ENCODE measurements at places on chromosomes 1 and 21. TPM values are rescaled to one million over a fixed set of nuclear protein-coding genes. Genes with fewer than 3 reads are reported as not detected.

Gene GPATCH2
- total RNA-seq = 14.2 TPM

Gene C1QA
- total RNA-seq = not detected

Gene OR10J1
- not detected for total RNA-seq

Gene LHX8
- not detected for total RNA-seq

Gene KRTAP10-10
- not detected for total RNA-seq

Gene CD2
- not detected for total RNA-seq

Gene TNFRSF8
- not detected for total RNA-seq

Gene TRIM67
- 0.06 TPM for total RNA-seq

Gene OR2M2
- not detected for total RNA-seq

Gene PAPPA2
- total RNA-seq = not detected

DNA sequence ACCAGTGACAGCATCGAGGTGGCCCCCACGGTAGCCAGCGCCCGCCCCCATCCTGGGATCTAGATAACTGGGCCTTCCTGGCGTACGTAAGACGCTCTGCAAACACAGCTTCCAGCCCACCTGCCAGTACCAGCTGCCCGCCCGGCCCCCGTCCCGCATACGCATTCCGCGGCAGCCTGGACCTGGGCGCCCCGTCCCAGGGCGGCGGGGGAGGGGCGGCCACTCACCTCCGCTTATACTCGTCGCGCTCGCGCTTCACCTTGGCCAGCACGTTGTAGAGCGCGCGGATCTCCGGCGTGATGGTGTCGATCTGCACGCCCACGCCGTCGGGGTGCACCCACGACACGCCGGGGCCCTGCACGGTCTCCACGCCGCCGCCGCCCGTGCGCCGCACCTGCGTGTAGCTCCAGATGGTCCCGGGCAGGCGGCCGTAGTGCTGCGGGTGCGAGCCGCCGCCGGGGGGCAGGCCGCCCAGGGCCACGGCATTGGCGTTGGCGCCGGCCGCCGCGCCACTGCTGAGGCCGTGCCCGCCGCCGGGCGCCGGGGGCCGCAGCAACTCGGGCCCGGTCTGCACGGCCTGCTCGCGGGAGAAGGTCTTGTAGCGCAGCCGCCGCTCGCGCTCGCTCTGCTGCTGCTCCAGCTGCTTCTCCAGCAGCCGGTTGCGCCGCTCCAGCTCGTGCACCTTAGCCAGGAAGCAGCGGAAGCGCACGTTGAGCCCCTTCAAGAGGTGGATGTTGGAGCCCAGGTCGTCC, 859 bp downstream of the IFFO2 start:
- H3K27me3 ChIP-seq = no peaks in the 10 kb centered on the region
- peaks cover 26% of the 10 kb centered on the region for H3K4me1 ChIP-seq
- H3K27ac ChIP-seq = no peak overlapping the region
- H3K4me3 ChIP-seq = peak overlapping the region; percentile 80
- peak; percentile 60 for DNase-seq

GRCh38 chr1:118128761-118129160, 56.3 kb downstream of the SPAG17 start:
- no peaks in the 10 kb centered on the region for H3K36me3 ChIP-seq
- DNase-seq = no peak
- H3K4me1 ChIP-seq = no peaks in the 10 kb centered on the region
- H3K4me3 ChIP-seq = no peak overlapping the region

- H3K27me3 ChIP-seq = no peaks in the 10 kb centered on the region
- no peaks in the 10 kb centered on the region for H3K4me1 ChIP-seq
- DNase-seq = no peak
- H3K27ac ChIP-seq = no peak overlapping the region
Measured at GRCh38 chr1:58629031-58629462, 52.0 kb upstream of the TACSTD2 start.

DNA sequence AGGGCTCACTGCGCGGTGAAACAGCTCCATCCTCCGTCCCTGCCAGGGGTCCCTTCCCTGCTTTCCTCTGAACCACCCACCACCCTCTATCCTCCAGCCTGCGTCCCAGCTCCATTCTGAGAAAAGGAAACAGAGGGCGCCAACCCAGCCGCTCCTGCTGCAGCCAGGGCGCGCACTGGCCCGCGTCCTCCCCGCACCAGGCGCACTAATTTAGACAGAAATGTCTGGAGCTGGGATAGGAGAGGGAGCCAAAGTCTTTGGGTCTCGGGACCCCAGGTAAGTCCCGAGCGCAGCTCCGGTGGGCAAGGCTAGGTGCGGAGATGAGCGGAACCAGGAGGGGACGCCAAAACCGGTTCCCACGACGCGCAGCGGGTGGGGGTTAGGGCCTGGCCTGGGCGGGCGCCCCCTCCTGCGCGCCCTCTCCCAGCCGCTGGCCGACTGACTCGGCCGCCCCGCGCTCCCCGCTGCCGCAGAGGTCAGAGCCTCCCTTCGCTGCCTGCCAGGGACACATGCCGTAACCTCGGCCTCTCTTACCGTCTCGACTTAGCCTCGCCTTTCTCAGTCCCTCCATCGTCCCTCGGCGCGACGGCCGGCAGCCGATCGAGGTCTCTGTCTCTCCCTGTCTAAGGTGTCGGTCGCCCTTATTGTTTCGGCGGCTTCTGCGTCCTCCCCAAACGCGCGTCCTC, 2.0 kb downstream of the CAMK2N1 start:
- DNase-seq = peak; percentile 7
- peaks cover 10% of the 10 kb centered on the region for H3K4me1 ChIP-seq
- H3K27ac ChIP-seq = no peak overlapping the region
- no peaks in the 10 kb centered on the region for H3K36me3 ChIP-seq
- peaks cover 96% of the 10 kb centered on the region for H3K27me3 ChIP-seq

DNA sequence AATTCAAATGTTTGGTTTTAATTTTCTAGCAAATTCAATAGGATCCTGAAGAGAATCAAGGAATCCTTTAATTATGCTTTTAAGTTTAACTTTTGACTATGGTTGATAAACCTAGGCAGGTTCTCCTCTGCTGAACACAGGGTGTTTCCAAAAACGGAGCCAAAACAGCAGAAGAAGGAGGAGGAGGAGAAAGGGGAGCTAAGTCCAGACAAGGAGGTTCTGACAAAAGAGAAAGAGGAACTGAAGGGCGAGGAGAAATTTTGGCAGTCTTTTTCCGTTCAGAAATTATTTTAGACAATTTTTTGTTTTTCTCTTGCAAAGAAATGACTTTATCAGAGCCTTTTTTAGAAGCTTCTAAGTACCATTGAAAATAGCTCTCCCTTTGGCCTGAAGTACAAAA, 33.2 kb upstream of the FNBP1L start:
- no peaks in the 10 kb centered on the region for H3K27me3 ChIP-seq
- DNase-seq = no peak
- H3K27ac ChIP-seq = no peak overlapping the region
- H3K4me3 ChIP-seq = no peak overlapping the region
- no peaks in the 10 kb centered on the region for H3K4me1 ChIP-seq

GRCh38 chr1:177368255-177368654, 197.5 kb downstream of the BRINP2 start:
- H3K36me3 ChIP-seq = no peaks in the 10 kb centered on the region
- no peaks in the 10 kb centered on the region for H3K4me1 ChIP-seq
- H3K27me3 ChIP-seq = no peaks in the 10 kb centered on the region
- no peak overlapping the region for H3K27ac ChIP-seq
- H3K4me3 ChIP-seq = no peak overlapping the region
- DNase-seq = peak; percentile 73

DNA sequence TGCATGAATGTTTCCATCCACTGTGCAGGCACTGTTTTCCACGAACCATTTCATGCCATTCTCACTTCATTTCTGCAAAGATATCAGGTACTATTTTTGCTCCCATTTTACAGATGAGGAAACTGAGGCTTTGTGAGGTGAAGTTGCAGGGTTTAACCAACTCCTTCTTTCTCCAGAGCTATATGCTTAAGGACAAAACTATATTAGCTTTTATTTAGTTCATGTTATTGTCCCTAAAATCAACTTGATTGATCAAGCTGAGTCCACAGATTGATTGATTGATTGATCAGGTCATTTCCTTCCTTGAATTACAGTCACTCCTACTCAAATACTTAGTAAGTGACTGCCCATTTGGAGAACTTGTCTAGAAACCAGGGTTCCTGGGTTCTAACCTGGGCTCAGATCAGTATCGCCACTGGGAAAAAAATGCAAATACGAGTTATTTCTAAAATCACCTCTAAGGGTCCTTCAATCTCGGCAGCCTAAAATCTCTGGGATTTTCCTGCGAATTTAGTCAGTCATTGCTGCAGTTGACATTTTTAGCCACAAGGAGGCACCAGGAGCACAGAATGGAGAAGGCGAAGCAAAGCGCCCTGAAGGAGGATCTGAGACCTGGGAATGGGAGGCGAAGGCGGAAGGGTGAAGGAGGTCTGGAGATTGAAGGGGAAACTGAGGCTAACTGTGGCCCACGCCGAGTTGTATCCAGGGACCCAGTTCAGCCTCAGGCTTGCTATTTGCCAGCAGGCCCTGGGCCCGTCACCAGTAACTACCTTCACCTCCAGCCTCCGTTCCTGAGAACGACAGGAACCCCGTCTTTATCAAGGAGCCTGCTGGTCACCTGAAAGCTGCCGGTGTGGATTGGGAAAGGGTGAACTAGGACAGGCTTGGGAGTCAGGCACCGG, 14.3 kb upstream of the MUL1 start:
- DNase-seq = peak; percentile 86
- H3K4me1 ChIP-seq = no peaks in the 10 kb centered on the region
- H3K27me3 ChIP-seq = peaks cover 15% of the 10 kb centered on the region
- no peaks in the 10 kb centered on the region for H3K36me3 ChIP-seq
- no peak overlapping the region for H3K4me3 ChIP-seq
- H3K27ac ChIP-seq = no peak overlapping the region

DNA sequence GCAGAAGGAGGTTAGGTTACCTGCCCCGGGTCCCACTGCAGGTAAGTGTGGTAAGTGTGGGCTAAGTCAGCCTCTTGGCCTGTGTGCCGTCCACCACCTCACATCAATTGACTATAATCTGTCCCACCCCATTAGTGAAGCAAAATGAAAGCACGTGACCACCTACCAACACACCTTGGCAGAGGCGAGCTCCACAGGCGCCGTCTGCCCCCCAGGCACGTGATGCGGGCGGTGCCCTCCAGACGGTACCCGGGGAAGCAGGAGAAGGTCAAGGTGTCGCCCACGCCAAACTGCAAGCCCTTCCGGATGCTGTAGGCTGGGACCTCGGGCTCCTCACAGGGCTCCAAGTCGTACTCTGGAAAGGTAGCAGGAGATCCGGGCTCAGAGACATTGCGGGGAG, 149.5 kb upstream of the HMGB4 start:
- H3K27ac ChIP-seq = no peak overlapping the region
- no peak for DNase-seq
- no peaks in the 10 kb centered on the region for H3K27me3 ChIP-seq
- H3K4me1 ChIP-seq = no peaks in the 10 kb centered on the region
- H3K36me3 ChIP-seq = no peaks in the 10 kb centered on the region

DNA sequence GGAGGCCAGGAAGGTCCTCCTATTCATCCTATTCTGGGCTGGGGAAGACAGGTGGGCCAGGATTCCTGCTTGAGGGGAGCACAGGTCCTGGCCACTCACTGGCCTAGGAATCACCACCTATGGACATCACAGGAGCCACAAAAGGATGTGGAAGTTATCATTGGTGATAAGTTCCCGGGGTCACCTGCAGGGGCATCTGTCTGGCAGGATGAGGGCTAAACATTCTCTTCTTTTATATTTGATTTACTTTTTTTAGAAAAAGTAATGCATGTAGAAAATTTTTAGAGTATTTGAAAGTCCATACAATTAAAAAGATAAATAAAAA, 33.2 kb upstream of the KIAA0040 start:
- no peaks in the 10 kb centered on the region for H3K36me3 ChIP-seq
- H3K4me3 ChIP-seq = no peak overlapping the region
- H3K27ac ChIP-seq = no peak overlapping the region
- H3K4me1 ChIP-seq = no peaks in the 10 kb centered on the region
- no peaks in the 10 kb centered on the region for H3K27me3 ChIP-seq

- H3K27me3 ChIP-seq = no peaks in the 10 kb centered on the region
- H3K4me3 ChIP-seq = peak overlapping the region; percentile 26
Measured at GRCh38 chr1:156146769-156147405, 6.5 kb upstream of the SEMA4A start.

GRCh38 chr1:63103682-63104081, 218.7 kb upstream of the FOXD3 start:
- H3K36me3 ChIP-seq = no peaks in the 10 kb centered on the region
- H3K27me3 ChIP-seq = no peaks in the 10 kb centered on the region
- no peak overlapping the region for H3K27ac ChIP-seq
- H3K4me1 ChIP-seq = peaks cover 30% of the 10 kb centered on the region
- H3K4me3 ChIP-seq = no peak overlapping the region

DNA sequence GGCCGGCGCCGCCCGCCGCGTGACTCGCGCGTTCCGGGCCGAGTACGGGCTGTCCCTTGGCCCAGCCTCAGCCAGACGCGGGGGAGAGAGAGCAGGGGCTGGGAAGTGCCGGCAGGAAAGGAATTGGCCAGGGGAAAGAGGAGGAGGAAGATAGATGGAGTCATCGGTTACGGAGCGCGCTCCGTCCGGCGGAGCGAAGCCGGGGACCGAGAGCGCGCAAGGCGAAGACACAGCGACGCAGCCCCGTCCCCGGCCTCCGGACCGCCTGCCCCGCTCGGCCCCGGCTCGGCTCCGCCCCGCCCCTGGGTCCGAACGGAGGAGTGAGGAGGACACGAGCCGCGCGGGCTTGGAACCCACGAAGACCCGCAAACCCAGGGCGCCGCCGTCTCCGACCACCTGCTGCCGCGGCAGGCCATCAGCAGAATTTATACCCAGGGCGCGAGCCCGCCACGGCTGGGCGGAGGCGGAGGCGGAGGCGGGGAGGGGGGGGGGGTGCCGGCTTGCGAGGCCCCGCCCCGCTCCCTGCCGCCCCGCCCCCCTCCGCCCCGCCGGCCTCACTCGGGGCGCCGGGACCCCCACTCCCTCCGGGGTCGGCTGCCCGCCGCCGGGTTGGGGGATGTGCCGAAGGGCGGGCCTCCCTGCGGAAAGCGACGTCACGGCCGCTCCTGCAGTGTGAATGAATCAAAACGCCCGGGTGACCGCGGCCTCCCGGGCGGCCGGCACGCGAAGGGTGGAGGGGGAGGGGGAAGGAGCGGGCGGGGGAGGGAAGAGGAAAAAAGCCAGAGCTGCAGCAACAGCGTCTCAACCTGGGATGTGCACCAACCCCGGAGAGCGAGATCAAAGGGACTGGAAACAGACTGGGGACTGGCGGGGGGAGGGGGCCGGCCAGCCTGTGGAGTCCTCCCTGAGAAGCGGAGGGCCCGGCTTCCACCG, at the start of gene LHX4:
Gene LHX4, plus strand, starts transcription at position 782 of the 933 bp plus-strand sequence. CDS start 266 bp downstream, outside the sequence.
- peak; percentile 53 for DNase-seq
- peak within 1 kb of the TSS; percentile 50 for H3K4me3 ChIP-seq
- H3K27ac ChIP-seq = no peak within 1 kb of the TSS
- H3K4me1 ChIP-seq = peaks cover 13% of the 10 kb centered on the region
- no peaks in the 10 kb centered on the region for H3K36me3 ChIP-seq
